A549 treated with GW870086 at 1 μM for 4 hours (cell line): ENCODE measurements at places on chromosomes 3 and 15. TPM values are rescaled to one million over a fixed set of nuclear protein-coding genes. Genes with fewer than 3 reads are reported as not detected.

Gene GNAT1
- not detected in 5 replicates for total RNA-seq

Gene MNS1
- 2.1 to 3.1 TPM (median 3.0 TPM) in 5 replicates for total RNA-seq

Gene DUOX1
- not detected in 5 replicates for total RNA-seq

Gene A4GNT
- not detected in 5 replicates for total RNA-seq

Gene KATNBL1
- total RNA-seq = 21.1 to 35.8 TPM (median 30.7 TPM) in 5 replicates

Gene CCDC33
- 8.0 to 9.7 TPM (median 8.7 TPM) in 5 replicates for total RNA-seq

Gene ALDH1A3
- 14.6 to 19.7 TPM (median 16.5 TPM) in 5 replicates for total RNA-seq

Gene LRTM1
- total RNA-seq = not detected in 5 replicates

Gene RNF111
- 21.6 to 25.7 TPM (median 23.6 TPM) in 5 replicates for total RNA-seq

Gene SEMA6D
- total RNA-seq = not detected in 5 replicates

Gene C3orf22
- total RNA-seq = not detected in 5 replicates

Gene AEN
- total RNA-seq = 72.7 to 93.9 TPM (median 84.6 TPM) in 5 replicates

Gene ST3GAL6
- total RNA-seq = 0.50 to 1.1 TPM (median 0.81 TPM) in 5 replicates

Gene EHHADH
- total RNA-seq = 2.2 to 3.8 TPM (median 3.0 TPM) in 5 replicates

Gene CD200R1
- 0.06 to 0.09 TPM (median 0.08 TPM) in 4 of 5 replicates, not detected in the other for total RNA-seq

Gene WNT5A
- total RNA-seq = 0.42 to 1.1 TPM (median 0.74 TPM) in 5 replicates

Gene CYP8B1
- not detected in 5 replicates for total RNA-seq

Gene TMEM40
- total RNA-seq = 0.17 to 0.90 TPM (median 0.41 TPM) in 5 replicates

Gene FOXP1
- 5.6 to 8.0 TPM (median 7.7 TPM) in 5 replicates for total RNA-seq
